ENCODE measurements at places on chromosomes 6 and 20.
A peak's percentile ranks its signal among the peaks of the same experiment; 100 is the strongest.

- DNase-seq, result no peak
These were observed 110.1 kb downstream of the DLL1 start for GRCh38 chr6:170180671-170181337.

DNA sequence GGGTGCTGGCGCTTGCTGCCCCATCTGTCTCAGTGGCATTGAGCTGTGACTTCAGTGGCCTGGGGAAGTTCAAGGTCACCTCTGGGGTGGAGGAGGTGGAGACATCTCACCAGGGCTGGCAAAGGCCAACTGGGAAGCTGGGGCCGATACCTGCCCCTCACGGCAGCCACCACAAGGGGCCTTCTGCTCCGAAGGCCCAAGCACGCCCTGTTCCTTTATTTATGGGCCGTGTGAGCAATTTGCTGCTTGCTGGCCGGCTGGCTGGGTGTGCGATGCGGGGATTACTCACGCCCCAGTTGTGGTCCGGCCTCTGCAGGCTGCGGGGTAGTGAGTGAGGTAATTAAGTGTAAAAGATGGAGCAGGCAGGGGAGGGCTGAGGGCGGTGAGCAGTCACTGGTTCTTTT, 13.2 kb upstream of the SCRT2 start:
- no peak for DNase-seq

DNA sequence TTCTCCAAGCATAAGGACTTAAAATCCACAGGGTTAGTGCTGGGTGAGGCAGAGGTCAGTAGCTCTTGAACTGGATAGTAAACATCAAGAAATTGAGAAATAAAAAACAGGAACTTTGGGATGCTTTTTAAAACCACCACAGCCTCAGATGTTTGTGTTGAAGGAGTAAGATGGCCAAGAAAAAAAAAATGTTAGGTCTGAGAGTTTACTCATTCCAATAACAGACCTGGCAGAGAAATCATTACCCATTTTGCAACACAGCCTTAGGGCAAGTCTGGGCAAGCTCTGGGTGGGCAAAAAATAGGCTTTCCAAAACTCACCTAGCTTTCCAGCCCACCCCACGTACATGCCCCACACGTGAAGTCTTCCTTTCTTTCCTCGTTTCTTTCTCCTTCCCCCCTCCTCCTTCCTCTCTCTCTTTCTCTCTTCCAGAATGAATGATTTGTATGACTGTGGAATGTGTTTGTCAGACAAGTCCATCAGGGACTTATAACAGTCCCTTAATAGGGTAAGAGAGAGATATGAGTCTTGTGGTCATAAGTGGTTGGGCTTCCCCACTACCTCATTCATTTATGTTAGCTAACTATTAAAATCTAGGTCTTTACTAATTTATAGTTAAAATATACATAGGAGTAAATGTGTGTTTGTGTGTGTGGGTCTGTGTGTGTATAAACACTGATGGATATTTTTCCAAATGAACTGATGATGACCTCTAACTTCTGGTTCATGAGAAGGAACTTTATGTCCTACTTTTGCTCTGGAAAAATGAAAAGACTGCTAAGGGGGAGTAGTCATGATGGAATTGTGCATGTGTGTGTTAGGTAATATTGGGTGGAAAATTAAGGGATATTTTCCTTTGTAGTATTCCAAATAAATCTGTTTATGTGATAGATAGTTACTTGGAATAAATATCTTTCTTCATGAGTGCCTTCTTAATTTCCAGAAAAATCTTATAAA, 18.0 kb upstream of the DSE start:
- DNase-seq, result peak; percentile 28

GRCh38 chr6:168506460-168506859, 65.5 kb downstream of the SMOC2 start:
- DNase-seq, result no peak

GRCh38 chr6:114304304-114304887, 38.4 kb downstream of the HS3ST5 start:
- peak; percentile 4 for DNase-seq

- DNase-seq, result no peak
These were observed 10.7 kb downstream of the TRAM2 start for GRCh38 chr6:52566201-52566600.

DNA sequence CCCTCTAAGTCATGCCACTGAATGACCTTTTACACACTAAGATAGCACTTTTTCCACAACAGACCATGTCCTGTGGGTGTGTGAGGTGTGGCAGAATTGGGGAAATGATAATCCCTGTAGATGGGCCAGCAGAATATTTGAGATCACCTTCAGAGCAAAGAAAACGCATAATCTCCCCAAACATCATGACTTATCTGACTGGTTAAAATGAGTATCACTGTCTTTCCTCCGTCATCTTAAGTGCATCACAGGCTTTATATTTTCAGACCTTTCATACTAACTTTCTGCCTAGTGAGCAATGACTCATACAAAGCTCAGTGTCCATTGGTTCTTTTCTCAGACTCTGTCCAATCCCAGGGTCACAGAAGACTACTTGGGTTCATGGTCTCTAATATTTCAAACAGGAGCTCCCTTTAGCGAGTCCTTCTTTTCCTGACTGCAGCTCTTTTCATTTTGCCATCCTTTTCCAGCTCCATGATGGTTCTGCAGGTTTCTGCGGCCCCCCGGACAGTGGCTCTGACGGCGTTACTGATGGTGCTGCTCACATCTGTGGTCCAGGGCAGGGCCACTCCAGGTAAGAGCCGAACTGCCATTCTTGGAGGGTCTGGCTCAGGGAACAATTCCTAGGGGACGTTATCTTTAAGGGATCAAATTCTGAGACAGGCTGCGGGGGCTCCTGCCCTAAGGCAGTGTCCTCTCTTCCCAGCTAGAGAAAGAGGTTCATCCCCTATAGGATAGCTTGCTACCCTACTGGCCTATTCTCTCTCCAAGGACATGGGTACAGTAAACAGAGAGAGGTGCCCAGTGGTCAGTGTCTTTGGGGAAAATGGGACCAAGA, at the start of gene HLA-DPB1:
Gene HLA-DPB1, plus strand, starts transcription at position 423 of the 838 bp plus-strand sequence. Its CDS starts 52 bp downstream, at position 475.
- DNase-seq, result peak; percentile 88

- DNase-seq, result no peak
These were observed 244.8 kb upstream of the SYNCRIP start for GRCh38 chr6:85887461-85887860.

GRCh38 chr6:170305805-170306323, 694 bp upstream of the FAM120B start:
- DNase-seq, result no peak

GRCh38 chr20:32753731-32754130, 8.5 kb upstream of the DNMT3B start:
- no peak for DNase-seq

Data from GM13977 (cell line).